ENCODE measurements at places on chromosomes 2 and 18.

GRCh38 chr2:40098786-40099470, 319.9 kb upstream of the THUMPD2 start:
- no peak for ATAC-seq

DNA sequence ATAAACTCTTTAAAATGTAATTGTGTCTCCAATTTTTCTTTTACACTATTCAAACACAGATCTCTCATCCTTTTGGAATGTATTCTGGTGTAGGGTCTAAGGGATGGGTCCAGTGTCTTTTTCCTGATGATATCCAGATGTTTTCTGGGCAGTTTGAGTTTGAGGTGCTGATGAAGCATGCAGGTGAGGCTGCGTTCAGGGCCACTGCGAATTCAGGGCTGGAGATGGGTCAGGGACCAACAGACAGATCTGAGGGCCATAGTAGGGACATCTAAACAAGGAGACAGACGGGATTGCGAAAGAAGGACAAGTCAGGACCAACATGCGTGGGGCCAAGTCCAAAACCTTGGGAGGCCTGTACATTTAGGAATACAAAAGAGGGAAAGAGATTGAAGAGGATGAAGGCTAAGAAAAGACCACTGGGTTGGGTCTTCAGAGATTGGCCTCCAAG, 70.2 kb downstream of the ACAA2 start:
- no peak for ATAC-seq

GRCh38 chr18:74784752-74785151, 187.1 kb downstream of the ZNF407 start:
- no peak for ATAC-seq

DNA sequence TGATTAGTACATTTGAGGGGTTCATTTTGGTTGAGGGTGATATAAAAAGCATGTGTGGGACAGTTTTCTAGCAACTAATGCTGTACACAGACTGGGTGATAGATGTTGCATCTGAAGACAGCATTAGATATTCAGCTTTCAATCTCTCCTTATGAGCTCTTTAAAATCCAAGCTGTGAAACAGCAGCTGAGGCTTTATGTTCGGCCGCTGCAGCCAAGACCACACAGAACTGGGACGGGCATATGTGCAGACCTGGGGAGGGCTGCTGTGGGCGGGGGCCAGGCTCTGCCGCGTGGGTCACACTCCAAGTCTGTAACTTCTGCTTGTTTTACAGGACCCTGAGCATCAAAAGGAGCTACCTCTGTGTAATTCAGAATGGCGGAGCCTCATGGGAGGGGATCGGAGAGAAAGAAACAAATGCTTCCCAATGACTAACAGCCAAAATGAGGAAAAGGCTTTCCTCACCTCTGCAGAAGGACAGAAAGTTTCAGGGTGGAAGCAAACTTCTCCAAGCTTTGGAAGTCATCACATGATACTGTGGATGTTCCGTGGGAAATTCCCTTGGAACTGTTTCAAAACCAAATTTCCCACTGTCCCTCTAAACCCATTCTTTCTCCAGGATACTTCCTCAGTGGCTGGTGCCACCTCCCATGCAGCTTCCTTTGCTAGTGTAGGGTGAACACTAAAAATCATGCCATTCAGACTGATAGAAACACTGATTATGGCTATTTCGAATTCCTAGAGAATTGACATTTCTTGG, 711.9 kb upstream of the ID2 start:
- no peak for ATAC-seq

GRCh38 chr2:43950383-43951008, 45.3 kb downstream of the LRPPRC start:
- ATAC-seq, result peak; percentile 54

All from motor neuron (in vitro differentiated cells).